Activated T-helper 1 cell treated with anti-CD3 and anti-CD28 coated beads, Interleukin-2, amount 50 U/mL, for 16 hours (primary cell): ENCODE measurements at places on chromosomes 4 and X.

DNA sequence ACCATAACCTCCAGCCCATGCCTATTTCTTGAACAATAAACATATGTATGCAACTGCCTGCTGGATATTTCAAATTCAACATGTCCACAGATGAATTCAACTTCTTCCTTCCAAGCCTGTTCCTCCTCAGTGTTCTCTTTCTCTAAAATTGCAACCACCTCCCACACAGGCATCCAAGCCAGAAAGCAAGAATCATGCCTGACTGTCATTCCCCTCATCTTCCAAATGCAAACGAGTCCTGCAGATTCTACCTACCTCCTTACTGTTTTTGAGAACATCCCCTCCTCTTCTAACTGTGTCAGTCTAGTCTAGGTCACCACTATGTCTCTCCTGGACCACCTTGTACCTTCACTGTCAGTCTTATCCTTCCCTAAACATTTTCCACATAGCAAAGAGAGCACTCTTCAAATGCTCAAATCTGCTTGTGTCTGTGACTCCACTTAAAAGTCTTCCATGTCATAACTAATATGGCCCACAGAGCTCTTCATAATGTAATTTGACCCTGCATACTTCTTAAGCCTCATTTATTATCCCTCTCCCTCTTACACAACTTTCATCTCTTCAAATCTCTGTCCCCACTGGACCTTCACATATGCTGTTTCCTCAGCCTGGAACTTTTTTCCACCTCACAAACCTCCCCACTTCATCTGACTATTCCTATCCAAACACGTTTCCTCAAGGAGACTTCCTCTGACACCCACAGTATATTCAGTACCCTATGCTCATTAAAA lies 25.7 kb downstream of the MAPK10 start:
- DNase-seq = no peak

GRCh38 chrX:101163166-101163565 lies 56.4 kb upstream of the DRP2 start:
- no peak for DNase-seq

DNA sequence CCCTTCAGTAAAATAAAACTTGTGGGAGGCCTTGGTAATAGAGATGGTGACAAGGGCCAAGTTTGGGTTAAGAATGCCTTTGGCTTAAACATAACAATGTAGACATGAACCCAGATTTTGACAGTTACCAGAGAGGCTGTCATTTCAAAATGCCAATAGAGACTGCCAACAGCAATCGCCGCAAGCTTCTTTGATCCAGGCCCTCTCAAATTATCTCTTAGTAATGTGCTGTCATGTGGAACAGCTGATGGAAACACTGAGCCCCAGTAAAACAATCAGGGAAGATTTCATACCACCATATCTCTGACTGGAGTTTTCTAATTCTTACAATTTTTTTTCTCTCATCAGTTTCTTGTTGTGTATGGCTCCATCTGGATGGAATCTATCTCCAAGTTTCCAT lies 80.5 kb downstream of the ZNF330 start:
- no peak for DNase-seq

DNA sequence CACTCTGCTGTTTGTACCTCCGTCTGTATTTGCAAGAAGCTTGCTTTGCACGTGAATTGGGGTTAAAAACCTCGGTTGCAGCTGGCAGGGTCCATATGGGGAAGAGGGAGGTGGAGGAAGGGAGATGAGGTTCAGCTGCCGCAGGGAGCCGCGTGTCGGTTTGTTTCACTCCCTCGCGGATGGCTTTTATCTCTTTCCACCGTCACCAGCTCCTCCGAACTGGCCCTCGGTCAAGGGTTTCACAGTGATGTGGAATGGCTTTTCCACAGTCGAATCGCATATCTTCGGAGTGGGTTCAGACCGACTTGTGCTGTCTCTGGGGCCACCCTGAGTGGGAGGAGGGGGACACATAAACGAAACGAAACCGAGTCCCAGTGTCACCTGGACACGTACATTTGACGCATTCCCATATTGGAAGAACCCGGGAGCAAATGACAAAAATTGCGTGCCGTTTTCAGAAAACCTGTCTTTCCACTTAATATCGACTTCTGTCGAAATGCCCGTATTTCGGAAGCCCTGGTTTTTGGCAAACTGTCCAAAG lies 929 bp downstream of the ZBTB33 start:
- no peak for DNase-seq

DNA sequence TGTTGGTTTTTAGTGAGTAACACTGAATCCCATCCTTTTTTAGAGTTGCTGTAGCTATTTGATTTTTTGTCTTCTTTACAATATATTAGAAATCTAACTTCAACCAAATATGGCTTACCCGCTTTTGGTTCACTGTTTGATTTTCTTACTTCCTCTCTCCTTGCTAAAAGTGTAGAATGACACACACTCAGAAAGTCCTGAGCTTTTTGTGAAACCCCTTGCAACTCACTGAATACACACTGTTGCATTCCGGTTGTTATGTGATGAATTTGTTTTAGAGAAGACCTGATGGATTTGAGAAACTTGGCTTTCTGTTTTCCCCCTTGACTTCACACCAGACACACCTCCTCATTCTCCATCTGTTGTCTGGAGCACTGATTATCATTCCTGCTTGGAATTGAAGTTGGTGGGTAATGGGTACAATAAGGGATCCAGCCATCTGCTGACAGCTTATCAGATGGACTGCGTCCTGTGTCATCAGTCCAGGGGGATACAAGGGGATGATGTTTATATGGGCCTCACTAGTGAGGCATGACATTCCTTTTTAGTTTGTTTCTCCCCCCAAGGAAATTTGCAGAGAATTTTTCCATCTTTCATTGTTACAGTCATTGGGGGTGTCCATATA lies 5.2 kb downstream of the TMEM164 start:
- DNase-seq = no peak

DNA sequence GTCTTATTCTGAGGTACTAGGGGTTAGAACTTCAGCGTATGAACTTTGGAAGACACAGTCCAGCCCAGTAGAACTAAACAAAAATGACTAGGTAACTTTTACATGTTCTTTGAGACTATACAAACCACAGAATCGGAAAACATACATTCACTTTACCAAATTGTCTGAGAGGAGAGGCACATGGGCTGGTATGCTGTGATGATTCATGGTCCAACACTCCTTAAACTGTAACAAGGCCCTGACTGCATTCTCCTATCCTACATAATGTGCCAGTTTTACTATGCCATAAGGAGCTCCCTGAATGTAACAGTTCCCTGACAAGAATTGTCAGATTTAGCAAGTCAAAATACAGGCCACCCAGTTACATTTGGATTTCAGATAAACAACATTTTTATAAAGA lies 640.0 kb downstream of the RAB28 start:
- no peak for DNase-seq

GRCh38 chrX:26562156-26562555 lies 346.2 kb downstream of the MAGEB5 start:
- DNase-seq = no peak

GRCh38 chrX:1261285-1261684 lies 7.3 kb upstream of the CSF2RA start:
- no peak for DNase-seq

- DNase-seq = no peak
Measured at GRCh38 chr4:67430989-67431388, 114.3 kb downstream of the CENPC start.

GRCh38 chr4:168421671-168422070 lies 58.6 kb downstream of the DDX60L start:
- no peak for DNase-seq

GRCh38 chrX:109987884-109988283 lies 15.0 kb upstream of the TMEM164 start:
- no peak for DNase-seq

- DNase-seq = no peak
Measured at GRCh38 chrX:108245462-108245861, 153.9 kb downstream of the ATG4A start.

- DNase-seq = no peak
Measured at GRCh38 chrX:96211953-96212352, 472.7 kb upstream of the DIAPH2 start.

DNA sequence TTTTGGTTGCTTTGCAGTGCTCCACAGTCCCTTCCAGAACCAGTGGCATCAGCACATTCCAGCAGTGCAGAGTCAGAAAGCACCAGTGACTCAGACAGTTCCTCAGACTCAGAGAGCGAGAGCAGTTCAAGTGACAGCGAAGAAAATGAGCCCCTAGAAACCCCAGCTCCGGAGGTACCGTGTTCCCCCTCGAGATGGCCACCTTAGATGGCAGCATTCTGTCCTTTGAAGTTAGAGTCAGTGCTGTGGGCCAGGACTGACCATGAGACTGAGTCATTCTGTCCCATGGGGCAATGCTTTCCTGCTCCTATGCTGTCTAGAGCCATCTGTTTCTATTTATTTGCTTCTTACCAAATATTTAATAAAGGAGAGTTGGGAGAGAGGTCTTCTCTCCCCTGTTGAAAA lies 112.3 kb downstream of the KLHL8 start:
- no peak for DNase-seq

DNA sequence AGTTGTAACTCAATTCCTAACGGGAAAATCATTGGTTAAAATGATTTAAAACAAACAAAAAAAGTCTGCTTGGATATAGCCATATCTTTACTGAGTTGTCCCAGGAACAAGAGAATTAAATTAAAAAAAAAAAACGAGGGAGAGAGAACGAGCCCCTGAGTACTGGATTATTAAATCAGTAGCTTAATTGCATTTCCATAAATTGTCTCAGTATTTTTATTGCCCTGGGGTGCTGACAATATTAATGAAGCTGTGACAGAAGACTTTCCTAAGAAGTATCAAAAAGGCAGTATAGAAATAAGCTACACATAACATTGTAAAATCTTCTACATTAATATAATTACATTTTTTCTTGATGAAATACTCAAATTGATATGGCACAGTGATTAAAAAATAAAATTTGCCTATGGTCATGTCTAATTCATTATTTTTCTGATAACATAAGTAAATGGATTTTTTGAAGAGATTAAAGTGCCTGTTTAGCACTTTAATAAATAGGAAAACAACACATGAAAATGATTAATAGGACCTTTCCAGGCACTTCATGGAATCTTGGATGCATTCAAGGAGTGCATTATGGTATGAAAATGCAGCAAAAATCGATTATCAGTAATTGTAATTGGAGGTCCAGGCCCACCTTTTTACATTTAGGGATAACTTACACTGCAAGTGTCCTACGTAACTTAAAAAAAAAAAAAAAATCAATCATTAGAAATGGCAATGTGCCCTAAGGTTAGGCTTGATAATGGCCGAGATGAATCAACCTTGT lies 2233.4 kb downstream of the ARAP2 start:
- no peak for DNase-seq

- DNase-seq = no peak
Measured at GRCh38 chr4:110415041-110415440, 60.9 kb upstream of the ENPEP start.

GRCh38 chr4:3368841-3369760 lies 72.7 kb upstream of the HGFAC start:
- no peak for DNase-seq

DNA sequence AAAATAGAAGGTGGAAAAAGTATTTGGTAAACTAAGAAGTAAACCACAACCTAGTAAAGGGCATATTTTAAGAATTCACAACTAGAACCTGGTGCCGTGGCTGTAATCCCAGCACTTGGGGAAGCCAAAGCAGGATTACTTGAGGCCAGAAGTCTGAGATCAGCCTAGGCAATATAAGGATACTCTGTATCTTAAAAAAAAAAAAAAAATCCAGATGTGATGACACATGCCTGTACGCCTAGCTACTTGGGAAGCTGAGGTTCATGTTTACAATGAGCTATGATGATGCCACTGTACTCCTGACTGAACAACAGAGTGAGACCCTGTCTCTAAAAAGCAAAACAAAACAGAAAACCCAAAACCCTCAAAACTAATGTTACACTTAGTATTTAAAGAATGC lies 294.9 kb upstream of the ZCCHC13 start:
- no peak for DNase-seq

- no peak for DNase-seq
Measured at GRCh38 chrX:22325096-22325495, 52.4 kb downstream of the CBLL2 start.

DNA sequence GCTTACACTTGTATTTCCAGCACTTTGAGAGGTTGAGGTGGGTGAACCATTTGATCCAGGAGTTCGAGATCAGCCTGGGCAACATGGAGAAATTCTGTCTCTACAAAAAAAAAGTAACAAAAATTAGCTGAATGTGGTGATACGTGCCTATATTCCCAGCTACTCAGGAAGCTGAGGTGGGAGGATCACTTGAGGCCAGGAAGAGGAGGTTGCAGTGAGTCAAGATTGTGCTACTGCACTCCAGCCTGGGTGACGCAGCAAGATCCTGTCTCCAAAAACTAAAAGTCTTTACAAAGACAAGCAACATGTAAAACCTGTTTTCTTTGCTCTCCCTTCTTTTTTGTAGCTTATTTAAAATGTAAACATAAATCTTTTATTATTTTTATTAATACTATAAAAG lies 1156.1 kb downstream of the FAT4 start:
- DNase-seq = no peak

GRCh38 chr4:7843831-7844593 lies 95.6 kb downstream of the AFAP1 start:
- DNase-seq = peak; percentile 51

DNA sequence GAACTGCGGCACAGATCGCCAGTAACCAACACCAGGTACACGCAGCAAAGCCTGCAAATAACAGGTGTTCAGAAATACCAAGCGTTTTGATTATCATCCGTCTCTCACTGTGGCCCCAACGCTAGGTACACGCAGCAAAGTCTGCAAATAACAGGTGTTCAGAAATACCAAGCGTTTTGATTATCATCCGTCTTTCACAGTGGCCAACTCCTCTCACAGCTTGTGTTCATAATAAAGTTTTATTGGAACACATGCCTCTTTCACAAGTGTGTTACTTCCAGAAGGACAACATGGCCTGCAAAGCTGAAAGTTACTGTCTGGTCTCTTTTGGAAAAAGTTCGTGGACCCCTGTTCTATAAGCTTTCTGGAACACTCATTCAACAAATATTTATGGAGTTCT lies 153.1 kb downstream of the AFAP1 start:
- DNase-seq = no peak

- DNase-seq = no peak
Measured at GRCh38 chr4:55125087-55125721, at the start of gene KDR. Gene KDR, minus strand, starts transcription at chr4:55125595. Its CDS starts 302 bp downstream, at chr4:55125293.
